ENCODE measurements at places on chromosomes 3 and 15. TPM values are rescaled to one million over a fixed set of nuclear protein-coding genes. Genes with fewer than 3 reads are reported as not detected.

The MED12L gene
- total RNA-seq: 0.13 TPM

The GOLGA6L10 gene
- total RNA-seq: under 0.01 TPM

The LEKR1 gene
- 0.26 TPM for total RNA-seq

The ERC2 gene
- 1.1 TPM for total RNA-seq

The WNT7A gene
- not detected for total RNA-seq
